ENCODE measurements at places on chromosomes 3 and 15.
A peak's percentile ranks its signal among the peaks of the same experiment; 100 is the strongest.

- DNase-seq, result peak; percentile 37
Measured at GRCh38 chr3:119809249-119810017, 27.5 kb downstream of the NR1I2 start.

DNA sequence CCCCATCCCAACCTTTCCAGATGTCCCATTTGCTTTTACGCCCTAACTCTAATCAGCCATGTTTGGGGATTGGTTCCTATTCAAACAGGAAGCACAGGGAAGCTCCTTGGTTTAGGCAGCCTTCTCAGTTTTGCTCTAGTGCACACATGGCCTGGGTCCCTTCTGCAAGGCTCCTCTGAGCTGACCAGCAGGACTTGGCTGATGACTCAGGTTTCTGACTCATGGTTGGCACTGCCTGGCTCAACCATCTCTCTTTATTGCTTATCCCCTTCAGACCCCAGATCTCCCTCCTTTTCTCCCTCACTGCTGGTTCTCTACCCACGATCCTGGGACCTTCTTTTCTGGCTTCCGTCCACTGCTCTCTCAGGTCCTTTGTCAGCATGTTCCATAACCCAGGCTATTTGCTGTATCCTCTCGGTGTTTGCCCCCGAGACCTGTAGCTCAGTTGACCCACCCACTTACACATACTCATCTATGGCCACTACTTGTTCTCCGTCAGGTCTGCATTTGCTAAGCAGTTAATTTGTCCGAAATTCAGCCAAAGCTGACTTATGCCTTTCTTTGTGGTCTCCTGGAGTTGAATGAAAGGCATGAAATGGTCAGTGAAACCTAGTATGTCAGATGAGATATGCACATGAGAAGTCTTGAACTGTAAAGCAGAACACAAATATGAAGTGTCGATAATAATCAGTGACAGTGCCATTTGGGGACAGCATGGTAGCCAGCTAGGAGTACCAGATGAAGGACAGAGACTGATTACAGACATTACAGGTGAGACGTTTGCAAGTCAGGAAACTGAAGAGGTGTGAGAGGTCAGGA is 323.5 kb upstream of the ROPN1 start:
- no peak for DNase-seq

- DNase-seq, result no peak
Measured at GRCh38 chr15:68278595-68279405, 1.3 kb downstream of the FEM1B start.

DNA sequence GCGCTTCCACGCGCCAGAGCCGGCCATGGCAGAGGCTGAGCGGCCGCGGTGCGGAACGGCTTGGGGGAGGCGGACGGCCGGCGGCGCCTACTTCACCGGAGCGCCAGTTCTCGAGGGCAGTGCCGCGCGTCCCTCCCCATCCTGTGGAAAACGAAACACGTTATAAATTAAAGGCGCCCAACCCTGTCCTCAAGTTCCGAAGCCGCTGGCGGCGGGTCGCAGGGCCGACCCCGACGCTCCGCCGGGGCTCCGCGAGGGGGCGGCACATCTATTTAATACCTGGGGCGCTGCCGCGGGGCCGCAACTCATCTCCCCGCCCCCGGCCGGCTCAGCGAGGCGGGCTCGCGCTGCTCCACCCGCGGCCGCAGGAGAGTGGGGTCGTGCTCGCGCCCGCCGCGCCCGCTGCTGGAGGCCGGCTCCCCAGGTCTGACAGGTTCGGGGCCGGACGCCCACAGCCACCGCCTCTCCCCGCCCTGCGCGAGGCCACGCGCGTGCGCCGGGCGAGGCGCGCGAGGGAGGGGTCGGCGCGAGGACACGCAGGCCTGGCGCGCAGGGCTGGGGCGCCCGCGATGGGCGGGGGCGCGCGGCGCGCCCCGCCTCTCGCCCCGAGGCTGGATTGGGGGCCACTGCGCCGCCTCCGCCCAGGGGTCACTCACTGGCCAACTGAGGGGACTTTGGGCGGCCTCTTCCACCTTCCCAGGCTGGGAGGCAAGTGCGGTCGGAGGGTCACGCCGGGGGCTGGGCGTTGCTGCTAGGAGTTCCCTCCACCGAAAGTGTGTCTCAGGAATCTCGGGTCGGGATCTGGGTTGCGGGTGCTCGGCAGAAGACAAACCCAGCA is at the start of gene SLC30A4:
TSS of gene SLC30A4 (minus strand) at position 428 of the 838 bp plus-strand sequence. CDS start at position 27, 401 bp downstream.
- DNase-seq, result peak; percentile 3

DNA sequence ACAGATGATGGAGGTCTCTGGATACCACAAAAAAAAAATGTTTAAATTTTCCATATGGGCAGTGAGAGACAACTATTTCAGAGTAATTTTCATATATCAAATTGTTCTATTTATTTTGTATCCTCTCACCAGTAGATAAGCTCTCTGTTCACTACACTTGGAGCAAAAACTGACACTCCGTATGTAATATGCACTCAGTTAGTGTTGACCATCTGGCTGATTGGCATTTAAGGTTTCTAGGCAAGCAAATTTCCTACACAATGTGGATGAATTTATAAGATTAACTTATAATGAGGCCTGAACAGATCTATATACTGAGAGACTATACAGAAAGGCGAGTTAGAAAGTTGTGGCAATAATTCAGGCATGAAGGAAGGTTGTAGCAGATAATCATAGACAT is 836.5 kb upstream of the SEMA6D start:
- no peak for DNase-seq

GRCh38 chr3:116034794-116035193 is 410.5 kb downstream of the LSAMP start:
- DNase-seq, result no peak

GRCh38 chr3:139302801-139303113 is 41.1 kb upstream of the MRPS22 start:
- no peak for DNase-seq

DNA sequence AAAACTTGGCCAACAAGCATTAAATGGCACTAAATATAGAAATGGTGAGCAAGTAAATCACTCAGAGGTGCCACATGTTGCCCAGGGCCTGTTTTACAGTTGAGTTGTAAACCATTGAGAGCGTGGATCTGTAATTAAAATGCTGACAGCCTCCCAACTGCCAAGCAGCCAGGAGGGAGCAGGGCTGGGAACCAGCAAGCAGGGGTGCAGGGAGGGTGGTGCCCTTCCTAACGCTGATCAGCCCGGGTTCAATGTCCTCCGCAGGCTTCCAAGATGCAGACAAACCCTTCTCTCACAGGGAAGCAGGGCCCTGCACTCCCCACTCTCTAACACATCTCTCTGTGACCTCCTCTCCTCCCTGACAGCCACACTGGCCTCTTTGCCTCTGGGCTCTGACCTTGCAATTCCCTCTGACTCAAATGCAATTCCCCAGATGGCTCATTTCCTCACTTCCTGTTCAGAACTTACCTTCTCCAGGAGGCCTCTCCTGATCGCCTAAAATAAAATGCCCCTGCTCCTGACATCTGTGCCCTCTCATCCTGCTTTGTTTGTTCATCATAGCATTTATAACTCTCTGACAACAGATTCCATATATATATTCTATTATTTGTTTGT is 40.0 kb downstream of the WNT7A start:
- no peak for DNase-seq

DNA sequence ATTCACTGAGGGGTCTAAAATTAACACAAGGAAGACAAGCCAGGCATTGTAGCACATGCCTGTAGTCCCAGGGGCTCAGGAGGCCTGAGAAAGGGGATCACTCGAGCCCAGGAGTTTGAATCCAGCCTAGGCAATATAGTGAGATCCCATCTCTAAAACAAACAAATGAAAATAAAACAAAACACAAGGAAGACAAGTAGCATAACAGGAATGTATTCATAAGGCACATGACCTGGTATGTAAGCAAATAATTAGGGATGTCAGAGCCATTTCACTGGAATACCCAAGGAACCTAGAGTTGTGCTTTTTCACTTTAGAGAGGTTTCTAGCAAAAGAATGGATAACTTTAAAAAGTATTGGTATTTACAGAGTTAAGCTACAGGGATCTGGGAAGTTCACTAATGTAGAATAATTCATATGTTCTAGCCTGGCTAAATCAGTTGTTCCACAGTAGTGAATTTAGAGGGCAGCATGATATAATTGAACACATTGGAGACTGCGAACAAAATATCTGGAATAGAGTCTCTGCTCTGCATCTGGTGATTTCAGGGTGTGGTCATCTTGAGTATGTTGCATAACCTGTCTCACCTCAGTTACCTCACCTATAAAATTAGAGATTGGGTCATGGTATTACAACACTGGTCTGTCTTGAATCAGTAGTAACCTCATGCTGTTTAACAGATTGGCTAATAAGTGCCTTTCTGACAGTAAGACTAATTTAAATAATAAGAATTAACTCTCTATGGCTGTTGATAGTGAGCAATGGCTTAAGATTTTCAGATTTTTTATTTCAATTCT is 9.3 kb downstream of the GRAMD1C start:
- DNase-seq, result no peak

DNA sequence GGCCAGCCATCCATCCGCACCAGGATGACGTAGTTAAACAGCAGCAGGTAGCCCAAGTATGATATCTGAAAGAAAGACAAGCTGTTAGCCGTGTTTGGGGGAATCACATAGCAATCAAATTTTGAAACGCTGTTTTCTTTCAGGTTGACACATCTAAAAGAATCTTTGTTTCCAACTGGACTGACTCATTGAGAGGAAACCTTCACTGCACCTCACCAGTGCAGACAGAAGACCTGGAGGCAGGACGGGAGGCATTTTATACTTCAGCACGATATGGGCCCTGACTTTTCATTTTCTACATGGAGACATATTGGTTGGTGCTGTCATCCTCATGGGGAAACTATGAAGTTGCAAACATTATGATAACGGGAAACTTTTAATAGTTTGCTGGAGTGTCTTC is 44.2 kb upstream of the MTMR10 start:
- DNase-seq, result no peak

- no peak for DNase-seq
Measured at GRCh38 chr15:32717426-32718226, at the start of gene GREM1. Gene GREM1 (plus strand): TSS chr15:32718004. CDS start chr15:32730691, 12,687 bp downstream.

GRCh38 chr15:101697488-101697887 is 26.8 kb downstream of the TARS3 start:
- DNase-seq, result no peak

- no peak for DNase-seq
Measured at GRCh38 chr3:195129644-195130492, 141.1 kb downstream of the XXYLT1 start.

GRCh38 chr3:32257042-32257441 is 18.6 kb downstream of the CMTM8 start:
- no peak for DNase-seq

DNA sequence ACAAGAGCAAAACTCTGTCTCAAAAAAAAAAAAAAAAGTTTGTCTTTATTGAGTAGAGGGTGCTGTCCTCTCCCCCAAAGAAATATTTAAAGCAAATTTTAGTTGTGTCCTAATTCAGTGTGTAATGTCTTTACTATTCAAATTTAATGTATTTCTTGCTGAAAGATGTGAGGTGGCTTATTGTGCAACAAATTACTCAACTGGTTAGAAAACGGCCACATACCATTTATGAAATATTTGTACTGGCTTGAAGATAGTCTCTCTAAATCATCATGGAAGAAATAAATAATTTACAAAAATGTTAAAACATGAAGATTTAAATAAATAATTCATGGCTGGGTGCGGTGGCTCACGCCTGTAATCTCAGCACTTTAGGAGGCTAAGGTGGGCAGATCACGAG is 63.0 kb downstream of the SLTM start:
- DNase-seq, result peak; percentile 43

DNA sequence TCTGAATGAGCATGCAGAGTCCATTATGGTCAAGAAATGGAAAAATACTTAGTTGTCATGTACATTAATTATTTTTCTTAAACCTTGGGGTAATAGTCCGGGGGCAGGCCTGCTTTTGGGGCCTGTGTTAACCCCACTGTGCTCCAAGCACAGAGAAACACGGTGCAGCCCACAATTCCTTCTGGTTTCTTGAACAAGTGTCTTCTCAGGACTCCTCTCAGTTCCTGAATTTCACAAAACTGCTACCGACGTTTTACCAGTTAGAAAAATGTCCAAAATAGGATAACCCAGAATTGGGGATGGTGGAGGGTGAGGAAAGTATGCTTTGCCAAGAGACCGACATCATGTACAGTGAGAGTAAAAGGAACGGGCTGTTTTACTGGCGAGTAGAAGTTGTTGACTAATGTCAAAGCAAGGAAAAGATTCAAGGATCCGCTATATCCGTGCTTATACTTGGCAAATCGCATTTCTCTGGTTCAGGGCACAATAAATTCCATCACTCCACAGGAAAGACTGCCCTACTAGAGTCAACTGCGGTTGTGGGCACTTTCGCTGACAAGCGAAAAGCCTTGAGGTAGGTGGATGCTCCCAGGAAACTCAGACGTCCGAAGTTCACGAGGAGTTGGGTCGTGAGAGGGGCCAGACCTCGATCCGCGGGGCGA is 495 bp upstream of the NXPE3 start:
- DNase-seq, result no peak

- no peak for DNase-seq
Measured at GRCh38 chr3:5302661-5303060, 115.2 kb downstream of the EDEM1 start.

- no peak for DNase-seq
Measured at GRCh38 chr15:31758126-31758525, 272.2 kb upstream of the CHRNA7 start.

DNA sequence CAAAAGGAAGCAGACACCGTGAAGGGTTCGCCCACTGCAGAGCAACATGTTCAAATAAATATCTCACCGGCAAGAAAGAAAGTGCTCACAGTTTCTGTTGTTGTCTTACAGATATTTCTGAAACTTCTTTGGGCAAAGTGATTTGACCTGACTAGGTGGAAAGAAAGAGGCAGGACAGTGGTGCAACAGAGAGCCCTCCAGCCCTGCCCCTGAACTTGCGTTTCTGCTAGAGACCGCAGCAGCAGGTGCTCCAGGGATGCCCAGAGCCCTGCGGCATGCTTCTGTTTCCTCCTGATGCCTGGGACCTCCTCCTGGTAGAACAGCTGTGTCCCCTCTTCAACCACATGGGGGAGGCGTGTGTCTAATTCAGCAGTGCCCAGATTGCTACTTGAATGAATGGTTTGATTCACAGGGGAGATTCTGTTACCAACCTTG is 123.4 kb downstream of the ATP10A start:
- peak; percentile 14 for DNase-seq

DNA sequence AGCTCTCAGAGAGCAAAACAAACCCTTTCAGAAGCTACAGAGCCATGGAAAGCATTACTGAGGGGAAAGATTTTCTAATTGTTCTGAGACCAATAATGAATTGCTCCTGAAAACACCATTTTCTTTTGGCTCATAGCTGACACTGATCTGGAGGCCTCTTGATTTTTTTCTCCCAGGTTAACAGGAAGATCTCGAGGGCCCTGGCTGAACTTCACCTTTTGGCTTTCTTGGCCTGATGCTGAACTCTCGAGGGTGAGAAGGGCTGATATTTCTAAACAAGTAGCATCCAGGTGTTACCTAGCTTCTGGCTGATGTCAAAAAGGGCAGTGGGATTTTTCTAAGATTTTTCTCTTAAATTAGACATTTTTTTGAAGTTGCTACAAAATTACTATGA is 19.9 kb upstream of the NFKBIZ start:
- no peak for DNase-seq

- no peak for DNase-seq
Measured at GRCh38 chr3:195162033-195162669, 108.8 kb downstream of the XXYLT1 start.

GRCh38 chr3:114392831-114393230 is 99.0 kb downstream of the TIGIT start:
- DNase-seq, result no peak

Data from HL-60 (cell line).